ENCODE measurements at places on chromosomes 11 and 22.

- no peak for DNase-seq
These were observed 736.0 kb upstream of the CCDC90B start for GRCh38 chr11:84022201-84022600.

- DNase-seq = no peak
These were observed 2.0 kb downstream of the CDC42EP1 start for GRCh38 chr22:37562049-37562875.

- no peak for DNase-seq
These were observed 12.9 kb upstream of the ARFGAP3 start for GRCh38 chr22:42869888-42870480.

DNA sequence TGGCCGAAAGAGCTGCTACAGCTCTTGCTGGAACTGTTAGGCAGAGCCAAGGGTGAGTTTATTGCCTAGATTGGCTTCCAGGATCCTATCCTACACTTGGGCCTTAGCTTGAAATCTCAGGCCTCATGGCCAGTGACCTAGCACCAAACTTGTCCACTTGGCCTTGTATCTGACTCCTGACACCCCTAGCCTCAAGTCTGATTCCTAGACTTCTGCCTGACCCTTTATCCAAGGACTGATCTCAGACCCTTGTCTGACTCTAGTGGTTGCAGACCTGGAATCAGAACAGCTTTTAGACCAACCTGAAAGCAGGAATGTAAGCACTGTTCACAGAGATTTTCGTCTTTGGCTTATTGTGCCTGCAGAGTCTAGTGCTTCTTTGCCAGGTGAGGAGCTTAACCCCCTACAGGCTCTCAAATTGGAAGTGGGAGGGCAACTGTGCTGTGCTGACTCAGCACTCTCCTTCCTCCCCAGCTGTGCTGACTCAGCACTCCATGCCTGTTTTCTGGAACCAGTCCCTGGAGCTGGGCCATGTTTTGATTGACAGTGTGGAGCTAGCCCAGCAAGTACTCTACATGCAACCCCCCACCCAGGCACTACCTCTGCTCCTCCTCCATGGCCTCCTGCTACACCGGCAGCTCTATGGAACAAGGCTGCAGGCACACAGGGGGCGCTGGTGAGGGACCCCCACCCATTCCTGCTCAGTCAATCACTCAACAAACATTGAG lies 35.1 kb downstream of the RRP8 start:
- no peak for DNase-seq

DNA sequence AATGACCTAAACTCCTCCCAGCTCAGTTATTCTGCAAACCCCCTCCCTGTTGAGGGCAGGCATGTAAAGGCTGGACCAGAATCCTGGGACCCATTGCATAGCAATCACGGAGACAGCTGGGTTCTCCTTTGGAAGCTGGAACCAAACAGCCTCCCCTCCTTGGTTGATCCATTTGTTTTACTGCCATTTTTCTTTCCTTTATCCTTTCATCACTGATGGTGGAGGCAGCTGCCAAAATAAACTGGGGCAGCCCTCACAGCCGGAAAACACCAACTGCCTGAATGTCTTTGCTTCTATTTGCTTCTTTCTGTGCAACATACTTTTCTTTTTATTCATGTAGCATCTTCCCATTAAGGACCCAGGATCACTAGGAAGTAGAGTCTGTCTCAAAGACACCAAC lies 150.0 kb upstream of the SYT13 start:
- DNase-seq = no peak

GRCh38 chr22:22836635-22837034 lies 51.0 kb upstream of the IGLL5 start:
- no peak for DNase-seq

DNA sequence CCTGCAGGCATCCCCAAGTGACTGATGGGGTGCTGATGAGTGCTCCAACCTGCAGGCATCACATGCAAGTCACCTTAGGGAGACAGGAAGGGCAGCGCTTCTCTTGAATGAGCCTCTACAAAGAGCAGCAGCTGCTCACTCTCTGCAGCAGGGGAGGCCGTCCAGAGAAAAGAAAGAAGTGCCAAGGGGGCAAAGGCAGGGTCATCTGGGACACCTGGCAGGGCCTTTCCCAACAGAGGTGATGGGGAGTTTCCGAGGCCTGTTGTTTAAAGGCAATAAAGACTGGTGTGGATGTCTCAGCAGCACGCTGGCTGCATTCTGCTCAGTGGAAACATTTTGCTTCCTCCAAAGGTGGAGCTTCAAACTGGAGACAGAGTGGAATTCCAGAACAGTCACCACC lies 113.7 kb downstream of the ETS1 start:
- no peak for DNase-seq

- DNase-seq = no peak
These were observed 34.0 kb upstream of the TRPC6 start for GRCh38 chr11:101617735-101618332.

GRCh38 chr11:1896923-1897322 lies 5.2 kb upstream of the PRR33 start:
- DNase-seq = no peak

DNA sequence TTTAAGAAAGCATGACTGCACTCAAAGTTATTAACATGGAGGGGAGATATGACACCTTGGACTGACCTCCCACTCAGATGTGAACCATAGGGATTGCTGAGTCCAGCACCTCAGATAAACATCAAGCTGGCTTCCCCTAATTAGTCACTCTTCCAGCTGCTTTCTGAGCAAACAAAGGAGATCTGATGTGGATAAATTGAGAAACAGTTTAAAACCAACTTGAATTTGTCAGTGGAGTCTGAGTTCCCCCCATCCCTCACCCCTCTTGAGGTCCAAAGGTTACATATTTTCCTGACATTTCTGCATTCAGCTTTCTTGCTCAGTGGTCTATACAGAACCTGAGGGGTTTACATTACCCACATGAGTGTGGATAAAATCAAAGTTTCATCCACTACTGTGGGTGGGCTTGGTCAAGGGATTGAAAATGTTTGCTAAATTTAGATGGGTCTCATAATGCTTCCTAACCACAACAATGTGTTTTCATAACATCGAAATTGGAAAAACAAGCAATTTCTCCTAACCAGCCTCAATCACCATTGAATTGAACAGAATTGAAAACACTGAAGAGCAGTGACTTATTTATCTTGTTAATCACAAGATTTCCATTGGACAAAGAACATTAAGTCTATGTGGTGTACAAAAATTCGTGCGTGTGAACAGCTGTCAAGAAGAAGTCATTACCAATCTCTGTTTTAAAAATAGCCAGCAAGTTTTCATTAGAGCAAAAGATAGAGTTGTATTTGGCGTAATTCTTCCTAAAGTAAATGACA lies 292.3 kb downstream of the METTL15 start:
- DNase-seq = no peak

DNA sequence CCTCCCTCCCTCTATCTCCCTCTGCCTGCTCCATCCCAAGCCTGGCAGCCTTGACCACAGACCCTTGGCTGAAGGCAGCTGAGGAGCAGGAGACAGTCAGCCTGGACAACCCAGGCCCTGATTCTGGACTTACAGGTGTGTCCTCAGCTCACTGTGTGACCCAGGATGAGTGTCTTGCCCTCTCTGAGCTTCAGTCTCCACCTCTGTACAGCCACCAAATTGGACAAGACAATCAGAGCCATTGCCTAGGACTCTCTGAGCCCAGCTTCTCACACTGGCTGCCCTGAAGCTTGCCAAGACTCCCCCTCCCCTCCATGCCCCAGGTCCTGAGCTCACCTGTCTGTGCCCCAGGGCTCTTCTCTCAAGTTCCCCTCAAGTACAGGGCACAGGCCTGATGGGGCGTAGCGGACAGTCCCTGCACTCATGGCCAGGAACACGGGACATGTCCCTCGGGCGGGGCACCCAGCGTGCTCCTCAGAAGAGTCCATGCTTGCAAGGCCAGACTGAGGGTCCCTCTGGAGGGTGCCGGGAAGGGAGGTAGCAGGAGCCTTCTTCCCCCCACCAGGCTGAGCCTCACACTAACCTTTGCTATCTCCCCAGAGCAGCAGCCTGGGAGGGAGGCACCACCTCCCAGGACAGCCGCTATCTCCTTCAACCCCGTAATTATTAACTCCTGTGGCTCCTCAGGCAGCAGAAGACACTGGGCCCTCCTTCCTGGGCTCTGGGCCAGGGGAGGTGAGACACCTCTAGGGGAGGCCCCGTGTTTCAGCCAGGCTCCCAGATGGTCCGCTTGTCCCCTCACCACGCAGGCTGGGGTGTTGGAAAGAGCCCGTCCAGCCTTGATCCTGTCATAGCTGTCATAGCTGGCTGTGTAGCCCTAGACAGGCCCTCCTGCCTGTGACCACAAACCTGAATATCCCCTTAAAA lies 2.6 kb upstream of the RAB3IL1 start:
- no peak for DNase-seq

GRCh38 chr11:540583-541432 lies 3.5 kb downstream of the LRRC56 start:
- DNase-seq = no peak

- no peak for DNase-seq
These were observed 41.4 kb downstream of the SCUBE2 start for GRCh38 chr11:9049959-9050358.

DNA sequence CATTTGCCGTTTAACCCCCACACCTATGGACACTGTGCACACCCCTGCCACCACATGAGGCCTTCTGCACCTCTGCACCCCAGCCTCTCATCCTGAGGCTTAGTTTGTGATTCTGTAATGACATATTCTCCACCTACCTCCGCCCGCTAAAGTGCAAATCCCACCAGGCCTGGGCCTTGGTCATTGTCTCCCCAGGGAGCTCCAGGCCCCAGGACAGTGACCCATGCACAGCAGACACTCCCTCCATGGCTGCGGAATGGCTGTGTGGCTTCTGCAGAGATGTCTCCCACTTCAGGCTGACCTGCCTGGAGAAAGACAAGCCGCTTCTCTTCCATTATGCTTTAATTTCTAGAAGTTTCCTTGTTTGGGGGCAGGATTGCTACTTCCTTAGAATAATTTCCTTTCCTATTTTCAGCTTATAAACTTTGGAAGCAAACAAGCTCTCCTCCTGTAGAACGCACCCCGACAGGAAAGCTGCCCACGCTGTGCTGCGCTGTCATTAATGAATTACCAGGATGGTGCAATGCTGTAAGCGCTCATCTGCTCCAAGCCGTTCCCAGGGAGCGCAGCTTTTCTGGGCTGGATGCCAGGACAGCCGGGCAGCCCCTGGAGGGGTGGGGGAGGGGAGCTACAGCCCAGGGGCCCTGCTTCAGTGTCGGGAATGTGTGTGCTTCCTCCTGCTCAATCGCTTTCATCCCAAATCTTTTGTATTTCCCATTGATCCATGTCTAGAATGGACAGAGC lies 618.0 kb downstream of the BRD1 start:
- no peak for DNase-seq

GRCh38 chr11:10823152-10823579 lies 14.4 kb upstream of the EIF4G2 start:
- no peak for DNase-seq

- no peak for DNase-seq
These were observed 718 bp downstream of the FADS2 start for GRCh38 chr11:61828629-61829407.

GRCh38 chr22:32950366-32950765 lies 107.8 kb downstream of the SYN3 start:
- no peak for DNase-seq

DNA sequence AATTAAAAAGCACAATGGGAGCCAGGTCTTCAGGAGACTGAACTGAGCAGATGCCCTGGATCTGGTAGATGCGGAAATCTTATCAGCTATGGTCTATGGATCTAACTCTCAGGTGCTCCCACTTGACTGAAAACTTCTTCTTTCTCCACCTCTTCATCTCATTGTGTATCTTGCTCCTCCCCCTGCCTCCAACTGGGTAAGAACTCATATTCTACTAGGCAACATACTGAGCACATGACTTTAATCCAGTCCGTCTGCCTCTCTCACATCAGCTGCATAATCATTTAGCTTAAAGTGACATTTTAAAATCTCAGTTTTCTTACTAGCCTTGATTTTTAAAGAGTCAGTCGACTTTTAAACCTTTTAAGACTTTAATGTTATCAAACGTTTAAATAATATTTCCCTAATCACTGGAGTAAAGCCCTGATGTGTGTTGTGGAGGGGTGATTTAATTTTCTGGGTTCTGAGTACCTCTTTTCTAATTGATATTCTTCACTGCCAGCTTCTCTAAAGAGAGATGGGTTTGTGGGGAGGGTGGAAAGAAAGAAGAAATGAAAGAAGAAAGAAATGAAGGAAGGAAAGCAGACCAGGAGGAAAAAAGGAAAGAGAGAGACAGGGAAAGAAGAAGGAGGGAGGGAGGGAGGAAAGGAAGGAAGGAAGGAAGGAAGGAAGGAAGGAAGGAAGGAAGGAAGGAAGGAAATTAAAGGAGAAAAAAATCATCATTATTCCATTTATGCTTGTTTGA lies 592.8 kb upstream of the ARHGAP42 start:
- DNase-seq = no peak

DNA sequence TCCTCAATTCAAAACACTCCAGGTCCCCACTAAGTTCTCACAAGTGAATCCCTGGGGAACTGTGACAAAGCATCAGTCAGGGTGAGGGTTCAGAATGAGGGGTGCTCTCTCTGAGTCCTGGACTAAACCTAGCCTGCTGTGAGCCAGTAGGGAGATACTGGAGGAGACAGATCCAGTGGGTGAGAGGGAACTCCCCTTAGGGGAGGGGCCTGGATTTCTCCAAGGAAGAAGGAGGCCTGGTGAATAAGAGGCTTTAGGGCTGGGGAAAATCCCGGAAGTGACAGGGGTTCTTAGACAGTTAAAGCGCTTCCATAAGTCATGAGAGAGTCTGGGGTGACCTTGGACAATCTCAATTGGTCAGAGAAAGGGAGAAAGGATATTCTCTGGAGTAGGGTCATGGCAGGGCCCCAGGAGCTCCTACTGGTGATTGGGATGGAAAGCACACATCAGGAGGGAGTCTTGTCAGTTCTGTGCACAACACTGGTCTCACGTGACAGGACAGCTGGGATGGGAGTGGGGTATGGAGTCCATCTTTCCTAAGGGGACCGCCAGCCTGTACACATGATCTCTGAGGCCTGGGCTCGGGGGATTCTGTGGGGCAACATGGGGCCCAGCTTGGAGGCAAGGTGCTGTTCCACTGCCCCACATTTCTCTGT lies 1.5 kb downstream of the TBC1D10A start:
- DNase-seq = no peak

- no peak for DNase-seq
These were observed 217.0 kb downstream of the DYNC2H1 start for GRCh38 chr11:103326070-103326794.

GRCh38 chr22:48338793-48339705 lies 1488.6 kb downstream of the BRD1 start:
- no peak for DNase-seq

GRCh38 chr11:33722590-33723234 lies 13.5 kb downstream of the CD59 start:
- no peak for DNase-seq

GRCh38 chr11:128420265-128420664 lies 167.1 kb downstream of the ETS1 start:
- no peak for DNase-seq

GRCh38 chr11:11288972-11289616 lies 64.0 kb downstream of the CSNK2A3 start:
- DNase-seq = no peak

- no peak for DNase-seq
These were observed 57.5 kb downstream of the PAK1 start for GRCh38 chr11:77416357-77416756.
